Esophagus muscularis mucosa (tissue), 4 donors: ENCODE measurements at places on chromosomes 1 and 21.

GRCh38 chr1:27545271-27545670 is 55.3 kb upstream of the WASF2 start:
- no peak for DNase-seq

DNA sequence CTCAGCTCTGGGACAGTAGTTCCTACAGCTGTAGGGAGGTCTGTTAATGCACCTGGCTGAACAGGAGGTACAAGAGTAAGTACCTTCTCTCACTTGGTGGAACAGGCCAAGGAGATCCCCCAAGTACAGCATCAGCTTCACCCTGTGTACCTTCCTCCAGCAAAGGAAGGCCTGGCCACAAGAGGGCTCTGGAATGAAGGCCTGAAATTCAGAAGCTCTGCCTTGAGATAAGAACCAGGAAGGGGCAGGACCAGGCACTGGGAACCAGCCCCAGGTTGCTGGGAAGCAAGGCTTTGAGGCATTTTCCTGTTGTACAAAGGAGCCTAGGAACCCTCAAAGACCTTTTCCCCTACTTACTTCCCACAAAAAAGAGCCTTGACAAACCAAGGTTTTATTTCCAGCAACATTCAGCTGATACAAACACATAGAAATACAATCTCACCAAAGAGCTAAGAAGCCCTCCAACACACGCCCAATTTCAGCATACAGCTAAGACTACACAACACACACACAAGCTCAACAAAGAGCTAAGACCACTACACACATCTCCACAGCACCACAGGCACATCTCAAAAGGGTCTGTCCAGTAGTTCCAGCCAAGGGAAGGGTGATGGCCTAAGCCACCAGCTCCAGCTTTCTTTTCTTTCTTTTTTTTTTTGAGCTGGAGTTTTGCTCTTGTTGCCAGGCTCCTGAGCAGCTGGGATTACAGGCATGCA is 23.5 kb downstream of the F11R start:
- DNase-seq: no peak

- no peak for DNase-seq
These were observed 220.3 kb downstream of the GRIK1 start for GRCh38 chr21:29719521-29719920.

DNA sequence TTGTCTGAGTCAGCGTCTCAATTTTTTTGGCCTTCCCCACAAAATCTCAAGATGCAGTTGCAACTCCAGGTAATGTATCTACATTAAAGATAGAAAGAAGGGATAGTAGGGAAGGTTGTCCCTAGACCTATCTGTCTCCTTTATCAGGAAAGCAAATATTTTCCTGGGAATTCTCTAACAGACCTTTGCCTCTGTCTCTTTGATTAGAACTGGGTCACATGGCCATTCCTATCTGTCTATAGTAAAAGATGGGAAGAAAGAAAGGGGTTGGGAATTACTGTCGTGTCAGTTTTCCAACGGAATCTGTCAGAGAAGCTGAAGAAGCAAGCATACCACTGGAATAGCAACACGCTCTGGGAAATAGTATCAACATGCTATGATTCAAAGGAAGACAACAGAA is 48.7 kb downstream of the ZNF326 start:
- DNase-seq: no peak
